ENCODE measurements at places on chromosomes 7 and 10.
A peak's percentile ranks its signal among the peaks of the same experiment; 100 is the strongest.

DNA sequence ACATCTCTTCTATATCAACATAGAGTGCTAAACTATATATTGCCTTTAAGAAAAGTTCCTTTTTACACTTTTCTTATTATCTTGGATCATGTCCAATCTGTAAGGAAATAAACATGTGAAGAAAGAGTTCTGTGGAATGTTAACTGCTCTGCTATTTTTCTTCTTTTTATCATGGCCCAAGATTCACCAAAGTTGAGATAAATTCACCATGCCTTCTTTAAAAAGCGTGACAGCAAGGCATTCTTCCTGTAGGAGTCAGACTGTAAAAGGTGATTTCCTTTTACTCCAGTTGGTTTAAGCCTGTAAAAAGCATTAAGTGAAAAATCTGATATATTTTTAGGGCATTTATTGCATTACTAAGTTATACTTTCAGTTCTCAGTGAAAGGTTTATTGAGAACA, 165.7 kb upstream of the FZD1 start:
- DNase-seq, result no peak

GRCh38 chr10:12191715-12192114, 4.0 kb downstream of the NUDT5 start:
- DNase-seq, result no peak

DNA sequence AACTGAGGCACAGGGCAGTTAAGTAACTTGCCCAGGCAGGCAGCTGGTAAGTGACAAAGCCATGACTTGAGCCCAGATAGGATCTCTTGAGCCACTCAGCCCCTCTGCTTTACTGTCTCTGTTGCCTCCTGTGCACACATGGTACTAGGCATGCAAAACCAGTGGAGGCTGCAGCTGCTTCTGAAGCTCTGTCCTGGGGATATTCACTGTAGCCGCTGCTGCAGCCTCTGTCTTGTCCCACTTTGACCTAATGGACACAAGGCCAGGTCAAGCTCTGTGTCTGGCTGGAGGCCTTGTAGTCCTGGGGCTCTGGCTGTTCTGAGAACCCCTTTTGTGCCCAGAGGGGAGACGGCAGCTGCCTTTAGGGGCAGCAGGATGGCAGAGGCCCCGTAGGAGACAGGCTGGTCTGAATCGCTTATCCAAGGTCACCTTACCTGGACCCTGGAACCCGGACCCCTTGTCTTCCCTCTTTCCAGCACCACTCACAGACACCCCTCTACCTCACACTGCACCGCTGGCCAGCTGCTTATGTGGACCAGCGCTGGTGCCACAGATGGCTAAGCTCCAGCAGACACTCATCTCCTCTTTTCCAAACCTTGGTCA, 57.6 kb downstream of the TSPAN15 start:
- DNase-seq, result no peak

DNA sequence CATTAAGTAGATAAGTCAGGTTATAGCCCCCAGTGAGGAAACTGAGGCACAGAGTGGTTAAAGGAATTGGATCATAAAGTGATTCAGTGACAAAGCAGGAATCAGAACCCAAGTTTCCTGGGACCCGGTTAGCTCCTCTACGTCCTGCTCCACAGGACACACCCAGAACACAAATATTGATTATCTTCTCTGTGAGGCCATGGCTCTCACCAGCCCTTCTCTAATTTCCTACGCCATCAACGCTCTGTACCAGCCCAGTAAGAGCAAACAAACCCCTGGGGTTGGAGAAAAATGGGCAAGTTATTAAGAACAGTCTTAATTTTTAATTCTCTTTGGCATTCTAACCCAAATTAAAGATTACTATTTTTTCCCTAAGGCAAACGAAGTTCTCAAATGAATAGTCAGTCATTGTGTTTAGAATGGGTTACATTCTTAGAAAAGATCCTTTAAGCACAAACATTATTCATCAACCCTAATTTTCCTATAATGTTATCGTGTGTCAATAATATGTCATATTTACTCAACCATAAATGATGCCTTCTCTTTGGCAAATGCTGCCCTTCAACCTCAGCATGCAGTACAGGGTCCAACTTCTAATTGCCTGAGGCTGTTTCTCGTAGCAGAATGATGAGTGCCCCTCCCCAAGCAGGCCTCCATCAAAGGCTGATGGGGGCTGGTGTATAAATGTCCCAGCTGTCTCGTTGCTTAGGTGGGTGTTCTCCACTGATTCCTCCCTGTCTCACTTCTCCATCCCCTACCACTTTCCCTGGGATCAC, 25.4 kb upstream of the TM9SF3 start:
- no peak for DNase-seq

DNA sequence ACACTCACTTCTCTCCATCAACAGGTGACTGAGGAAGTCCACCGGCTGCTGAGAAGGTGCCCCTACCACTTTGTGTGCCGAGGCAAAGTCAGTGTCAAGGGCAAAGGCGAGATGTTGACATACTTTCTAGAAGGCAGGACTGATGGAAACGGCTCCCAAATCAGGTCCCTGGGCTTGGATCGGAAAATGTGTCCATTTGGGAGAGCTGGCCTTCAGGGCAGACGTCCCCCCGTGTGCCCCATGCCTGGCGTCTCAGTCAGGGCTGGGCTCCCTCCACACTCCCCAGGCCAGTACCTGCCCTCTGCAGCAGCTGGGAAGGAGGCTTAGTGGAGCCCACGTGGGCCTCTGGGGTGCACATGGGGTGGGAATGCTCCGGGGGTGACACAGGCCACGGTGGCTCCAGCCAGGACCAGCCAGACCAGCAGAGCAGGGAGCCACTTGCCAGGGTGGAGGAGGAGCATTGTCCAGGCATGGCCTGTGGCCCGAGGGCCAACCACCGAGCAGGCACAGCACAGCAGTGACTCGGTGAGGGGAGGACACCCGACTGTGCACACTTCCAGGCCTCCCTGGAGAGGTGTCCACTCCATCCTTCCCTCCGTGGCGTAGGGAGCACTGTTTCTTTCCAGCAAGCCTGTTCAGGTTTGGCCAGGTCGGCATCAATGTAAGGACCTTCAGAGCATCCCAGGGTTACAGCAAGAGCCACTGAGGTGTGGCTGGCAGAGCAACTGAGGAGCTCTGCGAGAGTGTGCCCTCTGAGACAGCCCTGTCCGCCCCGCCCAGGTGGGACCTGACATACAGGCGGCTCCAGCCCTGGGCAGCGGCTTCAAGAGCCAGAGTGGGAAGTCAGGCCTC, 139.7 kb downstream of the ADCY1 start:
- no peak for DNase-seq

DNA sequence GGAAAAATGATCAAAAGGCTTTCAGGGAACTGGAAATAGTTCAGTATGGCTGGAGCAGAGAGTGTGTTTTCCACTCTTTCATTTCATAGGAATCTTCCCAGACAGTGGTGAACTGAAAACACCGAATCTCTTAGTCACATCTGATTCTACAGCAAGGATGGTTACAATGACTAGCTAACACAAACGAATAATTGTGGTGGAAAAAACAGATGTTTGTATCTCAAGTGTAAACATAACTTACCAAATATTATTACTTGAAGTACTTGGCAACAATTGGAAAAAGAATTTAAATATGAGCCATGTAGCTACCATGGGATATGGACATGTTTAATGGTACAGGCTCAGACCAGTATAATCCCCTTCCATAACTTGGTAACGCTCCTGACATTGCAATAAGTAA, 21.1 kb upstream of the BPGM start:
- DNase-seq, result no peak

DNA sequence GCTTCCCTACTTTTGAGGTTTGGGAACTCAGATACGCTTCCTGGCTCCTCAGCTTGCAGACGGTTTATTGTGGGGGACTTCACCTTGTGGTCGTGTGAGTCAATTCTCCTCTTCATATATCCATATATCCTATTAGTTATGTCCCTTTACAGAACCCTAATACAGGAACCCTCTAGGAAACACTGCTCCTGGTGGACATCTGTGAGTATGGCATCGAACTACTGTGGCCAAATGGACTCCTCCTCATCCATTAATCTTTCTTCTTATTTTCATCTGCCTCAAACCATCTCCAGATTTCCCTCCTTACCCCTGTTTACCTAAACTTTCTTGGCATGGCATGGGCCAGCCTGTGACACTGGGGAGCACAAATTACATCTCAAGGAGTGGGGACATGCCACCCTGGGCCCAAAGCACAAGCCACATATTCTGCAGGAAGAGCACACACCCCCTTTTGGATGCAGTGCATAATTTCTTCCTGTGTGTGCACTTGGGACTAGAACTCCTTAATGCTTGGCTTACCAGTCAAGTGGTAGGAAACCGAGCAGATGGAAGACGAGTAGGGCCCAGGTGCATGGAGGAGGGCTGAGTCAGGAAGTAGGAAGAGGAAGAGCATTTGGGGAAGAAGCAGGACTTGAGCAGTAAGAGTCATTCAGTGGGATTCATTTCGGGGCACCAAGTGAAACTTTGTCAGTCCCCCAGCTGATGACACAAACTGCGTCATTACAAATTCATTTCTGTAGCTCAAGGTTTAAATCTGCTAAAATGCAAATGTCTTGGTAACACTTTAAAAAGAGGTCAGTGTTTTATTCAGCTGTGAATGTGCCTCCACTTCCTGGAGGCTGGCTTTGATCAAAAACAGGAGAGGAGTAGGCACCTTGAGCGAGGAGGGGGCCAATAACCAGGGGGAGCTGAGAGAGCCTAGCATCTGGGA, 80.8 kb upstream of the PLXNA4 start:
- DNase-seq, result no peak

- DNase-seq, result no peak
Measured at GRCh38 chr10:111063471-111063870, 13.4 kb upstream of the ADRA2A start.

GRCh38 chr7:118330388-118330787, 105.9 kb downstream of the ANKRD7 start:
- no peak for DNase-seq

DNA sequence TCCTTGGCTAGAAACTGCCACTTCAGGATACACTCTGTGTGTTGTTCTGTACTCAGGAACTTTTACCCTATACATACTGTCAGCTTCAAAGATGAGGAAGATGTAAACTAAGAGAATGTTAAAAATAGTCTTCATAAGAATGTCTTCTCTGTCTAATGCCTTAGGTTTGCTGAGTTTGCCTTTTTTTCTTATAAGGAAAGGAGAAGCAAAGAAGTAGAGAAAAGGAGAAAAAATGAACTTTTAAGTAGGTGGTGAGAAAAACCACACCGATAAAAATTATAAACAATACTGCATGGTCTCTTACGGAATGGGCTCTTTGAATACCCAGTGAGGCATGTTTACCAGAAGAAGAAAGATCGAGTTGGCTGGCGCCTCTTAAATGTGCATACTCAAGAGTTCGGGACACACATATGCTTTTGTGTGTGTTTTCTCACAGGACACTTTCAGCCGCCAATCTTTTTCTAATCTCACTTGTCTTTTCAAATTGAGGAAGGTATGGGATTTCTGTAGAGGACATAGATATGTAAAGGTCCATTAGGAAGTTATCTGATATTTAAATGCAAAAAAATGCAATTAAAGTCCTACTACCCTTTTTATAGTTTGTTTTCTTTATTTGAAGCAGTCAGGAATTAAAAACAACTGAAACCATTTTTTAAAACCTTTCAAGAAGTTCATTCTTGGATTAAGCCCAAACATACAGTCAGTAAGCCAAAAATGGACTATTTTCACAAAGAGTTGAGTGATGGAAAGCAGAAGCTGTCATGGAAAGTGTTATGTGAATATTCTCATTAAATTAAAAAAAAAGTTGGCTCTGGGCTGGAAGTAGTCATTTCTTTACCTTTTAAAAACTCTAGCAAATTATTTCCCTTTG, 100.6 kb upstream of the MDFIC start:
- DNase-seq, result no peak

DNA sequence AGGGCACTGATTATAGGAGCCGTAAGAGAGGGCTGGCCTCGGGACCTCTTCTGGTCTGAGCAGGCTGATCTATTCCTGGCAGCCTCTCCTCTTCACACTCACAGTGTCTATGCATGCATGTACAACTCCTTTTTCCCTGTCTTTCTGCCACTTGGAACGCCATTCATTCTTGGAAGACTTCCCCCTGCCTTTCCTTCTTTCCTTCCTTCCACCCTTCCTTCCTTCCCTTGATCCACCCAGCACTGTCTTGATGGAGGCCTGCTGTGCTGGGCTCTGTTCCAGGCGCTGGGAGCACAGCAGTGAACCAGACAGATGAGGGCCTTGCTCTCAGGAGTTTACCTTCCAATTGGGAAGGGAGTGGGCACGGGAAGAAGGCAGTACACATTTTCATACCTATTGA, 114.8 kb downstream of the SH3PXD2A start:
- DNase-seq, result peak; percentile 29

DNA sequence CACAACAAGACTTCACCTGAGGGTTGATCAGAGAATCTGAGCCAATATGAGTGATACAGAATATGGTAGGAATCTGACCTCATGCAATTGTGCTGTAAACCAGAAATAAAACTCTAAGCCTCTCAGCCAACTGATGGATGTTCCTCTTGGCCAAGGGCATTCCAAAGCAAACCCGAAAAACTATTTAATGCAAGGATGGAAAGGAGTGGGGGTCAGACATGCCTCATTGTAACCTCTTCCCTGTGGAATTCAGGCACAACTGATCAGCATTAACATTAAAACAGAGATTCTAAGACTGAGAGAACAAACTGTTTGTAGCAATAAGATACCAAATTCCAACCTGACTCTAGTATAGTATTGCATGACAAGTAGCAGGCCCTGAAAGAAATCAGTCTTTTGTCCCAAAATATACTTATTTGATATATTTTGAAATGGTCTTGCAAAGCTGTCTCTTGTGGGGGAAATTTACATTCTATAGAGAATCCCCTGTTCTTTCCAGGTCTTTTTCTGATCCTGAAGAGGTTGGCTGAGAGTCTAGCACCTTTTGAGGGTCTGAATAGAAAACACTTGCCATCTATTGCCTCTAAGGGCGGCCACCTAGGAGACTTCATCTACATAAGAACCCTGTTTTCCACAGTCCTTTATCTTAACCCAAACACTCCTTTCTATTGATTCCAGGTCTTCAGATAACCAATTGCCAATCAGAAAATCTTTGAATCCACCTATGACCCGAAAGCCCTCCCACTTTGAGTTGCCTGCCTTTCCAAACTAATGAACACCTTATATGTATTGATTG, 50.4 kb upstream of the WDR11 start:
- no peak for DNase-seq

DNA sequence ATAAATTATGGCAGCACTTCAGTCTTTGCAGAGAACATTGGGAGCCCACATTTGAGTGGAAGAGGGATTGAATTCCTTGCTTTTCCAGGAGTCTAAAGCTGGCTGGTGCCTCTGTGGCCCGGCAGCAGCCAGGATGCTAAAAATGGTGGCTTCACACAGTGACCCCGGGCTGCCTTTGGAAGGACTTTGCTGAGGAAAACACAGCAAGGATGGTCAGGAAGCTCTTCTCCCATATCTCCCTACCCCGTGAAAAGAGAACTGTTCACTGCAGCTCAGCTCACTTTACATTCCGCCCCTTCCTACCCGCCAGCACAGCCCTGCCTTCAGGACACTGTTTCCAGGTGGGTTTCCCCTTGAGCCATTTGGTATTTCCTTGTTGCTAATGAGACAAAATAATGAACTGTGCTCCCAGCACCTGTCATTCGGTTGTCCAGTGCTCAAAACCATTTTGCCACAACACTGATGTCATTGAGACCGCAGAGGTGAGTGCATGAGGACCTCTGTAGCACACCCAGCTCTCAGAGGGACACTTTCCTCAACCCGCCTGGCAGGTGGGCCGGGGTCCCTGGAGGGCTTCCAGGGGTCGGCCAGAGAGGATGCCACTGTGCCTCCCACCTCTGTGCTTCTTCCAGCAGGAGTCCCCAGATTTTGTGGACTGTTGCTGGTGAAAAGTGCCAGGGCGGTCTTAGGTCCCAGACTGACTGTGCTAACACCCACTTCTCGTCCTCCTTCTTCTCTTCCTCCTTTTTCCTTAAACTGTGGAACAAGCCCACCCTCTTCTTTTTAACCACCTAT, 255.7 kb upstream of the PPP2R2D start:
- DNase-seq, result no peak
